Kidney capillary endothelial cell (primary cell): ENCODE measurements at places on chromosomes 11 and 22.
A peak's percentile ranks its signal among the peaks of the same experiment; 100 is the strongest.

- no peak for DNase-seq
Measured at GRCh38 chr11:87144252-87144651, 106.5 kb downstream of the TMEM135 start.

DNA sequence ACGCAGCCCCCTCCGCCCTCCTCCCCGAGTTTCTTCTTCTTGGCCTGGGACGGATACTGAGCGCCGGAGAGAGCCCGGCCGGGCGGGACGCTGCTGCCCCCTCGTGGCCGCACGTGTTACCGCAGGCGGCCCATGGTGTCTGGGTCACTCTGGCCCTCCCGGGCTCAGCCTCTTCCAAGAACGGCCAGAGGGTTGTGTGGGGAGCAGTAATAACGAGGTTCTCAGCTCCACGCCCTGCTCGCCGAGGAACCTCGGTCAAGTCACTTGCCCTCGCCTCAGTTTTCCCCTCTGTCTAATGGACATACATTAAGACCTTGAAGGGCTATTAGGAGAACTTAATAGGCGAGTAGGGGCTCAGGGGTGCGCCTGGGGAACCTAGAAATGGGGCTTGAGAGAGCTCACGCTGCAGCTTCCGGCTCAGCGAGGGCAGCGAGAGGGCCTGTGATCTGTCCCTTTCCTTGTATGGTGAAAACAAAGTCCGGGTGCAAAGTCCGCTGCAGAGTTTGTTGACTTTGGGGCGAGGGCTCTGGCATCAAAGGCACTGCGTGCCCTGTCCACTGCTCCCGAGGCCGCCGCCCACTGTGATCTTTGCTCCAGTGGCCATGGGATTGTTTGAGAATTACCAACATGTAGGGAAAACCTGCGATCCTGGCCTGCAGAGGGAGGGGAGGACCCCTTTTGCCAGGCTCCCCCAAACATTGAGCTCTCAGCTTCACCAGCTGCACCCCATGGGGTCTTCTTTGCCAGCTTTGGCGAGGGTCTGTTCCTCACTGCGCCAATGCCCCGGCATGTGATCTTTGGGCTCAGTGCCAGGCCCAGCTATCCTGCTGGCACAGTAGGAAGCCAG, 14.4 kb upstream of the LRP5 start:
- DNase-seq: peak; percentile 71

DNA sequence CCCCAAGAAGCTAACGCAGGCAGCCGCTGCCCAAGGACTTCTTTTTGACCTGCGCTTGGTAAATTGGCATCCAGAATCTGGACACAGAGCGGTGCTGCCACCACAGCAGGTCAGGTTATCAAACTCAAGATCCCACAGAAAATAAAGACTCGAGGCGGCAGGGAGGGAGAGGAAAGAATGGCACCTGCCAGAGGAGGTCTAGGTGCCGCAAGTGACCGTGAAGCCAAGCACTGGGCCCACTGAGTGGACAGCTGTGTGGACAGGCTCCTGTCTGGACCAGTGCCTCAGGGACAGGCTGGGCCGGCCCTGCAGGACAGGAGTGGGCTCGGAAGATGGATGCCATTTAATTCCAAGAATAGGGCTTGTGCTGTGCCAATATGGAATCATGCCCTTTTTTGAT, 27.4 kb downstream of the BID start:
- no peak for DNase-seq

DNA sequence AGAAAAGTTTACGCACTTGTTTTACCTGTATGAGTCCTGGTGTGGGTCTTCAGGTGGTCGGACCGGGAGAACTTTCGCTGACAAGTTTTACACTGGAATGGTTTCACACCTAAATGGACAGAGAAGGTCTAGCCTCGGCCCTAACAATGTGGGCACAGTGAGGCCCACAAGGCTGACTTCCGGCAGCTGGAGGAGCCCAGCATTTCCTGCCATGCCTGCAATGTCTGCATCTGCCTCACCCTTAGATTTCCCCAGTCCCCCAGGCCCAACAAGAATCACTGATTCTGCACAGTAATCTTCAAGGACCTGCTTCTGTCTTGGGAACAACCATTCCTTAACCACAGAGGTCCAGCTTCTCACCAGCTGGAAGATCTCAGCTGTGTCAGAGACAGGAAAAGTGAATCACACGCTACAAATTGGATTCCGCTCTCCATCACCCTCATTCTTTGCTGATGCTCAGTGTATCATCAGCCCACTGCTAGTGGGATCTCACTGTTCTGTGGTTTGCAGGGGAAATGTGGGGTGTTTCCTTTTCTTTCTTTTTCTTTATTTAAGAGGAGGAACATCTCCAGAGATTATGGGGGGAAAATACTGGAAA, 43.3 kb downstream of the WT1 start:
- peak; percentile 12 for DNase-seq

DNA sequence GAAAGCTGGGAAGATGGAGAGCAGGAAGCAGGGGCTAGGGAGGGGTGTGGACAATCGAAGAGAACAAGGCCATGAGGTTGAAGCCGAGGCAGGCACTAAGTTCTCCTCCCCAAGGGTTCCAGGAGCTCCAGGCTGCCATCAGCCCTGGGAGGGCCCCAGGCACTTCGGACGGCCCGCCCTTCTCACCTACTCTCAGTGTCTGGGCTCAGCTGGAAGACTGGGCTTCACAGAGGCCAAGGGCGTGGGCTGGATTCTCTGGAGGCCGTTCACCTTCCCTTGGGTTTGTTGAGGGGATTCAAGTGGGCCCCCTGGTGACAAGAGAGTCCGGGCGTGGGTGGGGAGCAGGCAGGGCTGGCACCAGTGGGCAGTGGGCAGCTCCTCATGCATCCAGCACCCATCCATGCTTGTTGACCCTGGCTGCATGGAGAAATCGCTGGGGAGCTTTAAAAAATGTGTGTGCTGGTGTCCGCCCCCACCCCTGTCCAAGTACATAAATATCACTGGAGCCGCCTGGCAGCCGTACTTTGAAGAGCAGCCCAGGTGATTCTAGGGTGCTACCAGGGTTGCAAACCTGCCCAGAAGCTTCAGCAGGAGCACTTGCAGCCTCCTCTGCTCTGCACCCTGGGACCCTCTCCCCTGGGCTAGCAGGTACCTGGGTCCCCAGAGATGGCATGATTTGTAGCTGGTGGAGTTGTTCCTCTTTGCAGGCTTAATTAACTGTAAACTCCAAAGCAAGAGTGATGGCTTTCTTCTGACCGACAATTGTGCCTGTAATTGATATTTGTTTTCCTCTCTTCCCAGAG, 74.3 kb downstream of the RTL6 start:
- DNase-seq: no peak

DNA sequence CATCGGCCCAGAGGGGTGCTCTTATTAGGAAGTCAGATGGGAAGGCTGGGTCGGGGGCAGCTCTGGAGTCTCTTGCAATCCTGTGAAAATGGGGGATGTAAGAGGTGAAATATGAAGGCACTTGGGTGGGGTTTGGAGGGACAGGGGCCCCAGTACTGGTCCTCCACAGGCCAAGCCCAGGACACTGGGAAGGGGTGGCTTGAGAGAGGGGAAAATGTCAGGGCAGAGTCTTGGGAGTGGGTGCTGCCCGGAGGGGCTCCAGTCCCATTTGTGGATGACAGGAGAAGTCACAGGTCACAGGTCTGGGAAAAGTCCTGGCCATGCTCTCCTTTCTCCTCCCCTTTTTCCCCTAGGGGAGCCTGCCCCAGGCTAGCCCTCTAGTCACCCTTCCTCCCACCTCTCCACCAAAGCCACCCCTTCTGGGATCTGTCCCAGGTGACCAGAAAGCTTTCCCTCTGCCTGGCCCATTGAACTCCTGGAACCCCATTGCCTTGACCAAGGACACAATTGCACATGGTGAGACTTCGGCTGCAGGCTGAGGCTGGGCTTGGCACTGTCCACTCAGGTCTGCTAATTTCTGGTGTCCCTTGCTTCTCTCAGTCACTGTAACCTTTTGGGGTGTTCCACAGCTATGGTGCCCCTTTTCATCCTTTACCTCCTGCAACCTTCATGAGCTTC, 1465.0 kb downstream of the TBC1D22A start:
- no peak for DNase-seq

DNA sequence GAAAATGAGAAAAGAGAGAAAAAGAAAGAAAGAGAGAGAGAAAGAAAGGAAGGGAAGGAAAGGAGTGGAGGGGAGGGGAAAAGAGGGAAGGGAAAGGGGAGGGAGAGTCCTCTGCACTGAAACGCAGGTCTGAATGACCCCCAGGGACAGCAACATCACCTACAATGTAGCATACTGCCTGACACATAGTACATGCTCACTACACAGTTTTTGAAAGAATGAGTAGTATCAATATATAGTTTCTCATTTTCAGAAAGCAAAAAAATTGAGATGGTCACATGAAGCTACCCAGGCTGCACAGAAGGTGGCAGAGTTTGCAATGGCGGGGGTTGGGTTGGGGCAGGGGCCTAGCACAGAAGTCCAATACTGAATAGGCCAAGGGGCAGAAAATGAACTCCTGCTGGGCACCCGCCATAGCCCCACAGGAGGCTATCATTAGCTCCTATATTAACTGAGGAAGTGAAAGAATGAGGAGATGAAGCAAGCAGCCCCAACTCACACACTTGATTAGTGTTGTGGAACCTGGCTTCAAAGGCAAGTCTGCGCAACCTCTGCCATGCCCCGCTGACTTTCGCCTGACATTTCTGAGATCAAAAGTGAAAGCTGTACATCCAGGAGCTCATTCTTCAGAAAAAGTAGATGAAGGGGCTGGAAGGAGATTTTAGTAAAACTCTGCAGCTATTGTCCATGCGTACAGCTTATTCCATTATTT, 241.2 kb upstream of the SYN3 start:
- no peak for DNase-seq

DNA sequence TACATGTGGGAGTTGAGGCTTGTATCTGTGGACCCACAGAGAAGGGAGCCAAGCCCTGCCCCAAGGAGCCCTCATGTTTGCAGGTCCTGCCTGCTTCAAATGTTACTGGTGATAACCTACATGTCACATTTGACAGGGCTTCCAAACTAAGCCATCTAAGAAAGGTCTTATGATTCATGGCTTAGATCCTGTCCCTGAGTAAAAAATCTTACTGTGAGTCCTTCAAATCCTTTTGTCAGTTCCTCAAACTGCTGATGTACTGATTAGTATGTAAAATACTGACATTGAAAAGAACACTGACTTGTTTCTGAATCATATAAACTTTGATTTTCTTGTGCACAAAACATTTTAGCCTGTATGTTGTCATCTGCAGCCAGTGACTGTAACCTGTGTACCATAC, 1.0 kb upstream of the PANX1 start:
- no peak for DNase-seq

- no peak for DNase-seq
Measured at GRCh38 chr11:68838572-68838964, 3.1 kb downstream of the CPT1A start.

- no peak for DNase-seq
Measured at GRCh38 chr11:22938691-22939090, 78.4 kb upstream of the CCDC179 start.

- no peak for DNase-seq
Measured at GRCh38 chr11:1920128-1920908, 815 bp downstream of the TNNT3 start.

DNA sequence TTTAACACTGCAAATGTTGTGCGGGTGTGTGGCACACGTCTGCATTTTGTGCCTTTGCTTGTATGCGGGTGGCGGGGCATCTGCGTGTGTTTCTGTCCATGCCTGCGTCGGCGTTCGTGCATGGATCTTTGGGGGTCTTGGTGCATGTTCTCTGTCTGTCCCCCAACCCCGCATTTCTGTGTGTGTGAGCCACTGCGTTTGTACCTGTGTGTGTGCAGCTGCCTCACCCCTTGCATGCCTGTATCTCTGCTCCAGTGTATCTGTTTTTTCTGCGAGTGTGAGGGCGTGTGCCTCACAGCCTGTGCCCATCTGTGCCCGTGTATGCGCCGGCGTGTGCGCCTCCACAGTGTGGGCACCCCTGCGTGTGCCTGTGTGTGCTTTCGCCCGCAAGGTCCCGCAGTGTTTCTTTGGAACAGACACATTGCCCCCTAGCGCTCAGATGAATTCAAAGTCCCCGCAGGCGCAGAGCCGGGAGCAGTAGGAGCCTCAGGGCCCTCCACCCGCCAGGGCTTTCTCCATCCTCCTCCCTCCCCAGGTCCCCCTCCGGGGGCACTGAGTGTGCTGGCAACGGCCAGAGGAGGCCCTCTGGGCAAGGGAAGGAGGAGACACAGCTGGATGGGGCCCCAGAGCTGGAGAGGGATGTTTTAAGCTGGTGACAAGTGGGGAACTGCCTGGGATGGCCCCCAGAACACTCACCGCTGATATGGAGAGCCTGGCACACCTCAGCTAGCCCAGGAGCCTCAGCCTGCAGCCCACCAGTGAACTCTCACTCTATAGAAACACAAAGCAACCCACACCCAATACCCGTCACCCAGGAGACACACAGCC, 3.1 kb upstream of the MN1 start:
- peak; percentile 62 for DNase-seq

DNA sequence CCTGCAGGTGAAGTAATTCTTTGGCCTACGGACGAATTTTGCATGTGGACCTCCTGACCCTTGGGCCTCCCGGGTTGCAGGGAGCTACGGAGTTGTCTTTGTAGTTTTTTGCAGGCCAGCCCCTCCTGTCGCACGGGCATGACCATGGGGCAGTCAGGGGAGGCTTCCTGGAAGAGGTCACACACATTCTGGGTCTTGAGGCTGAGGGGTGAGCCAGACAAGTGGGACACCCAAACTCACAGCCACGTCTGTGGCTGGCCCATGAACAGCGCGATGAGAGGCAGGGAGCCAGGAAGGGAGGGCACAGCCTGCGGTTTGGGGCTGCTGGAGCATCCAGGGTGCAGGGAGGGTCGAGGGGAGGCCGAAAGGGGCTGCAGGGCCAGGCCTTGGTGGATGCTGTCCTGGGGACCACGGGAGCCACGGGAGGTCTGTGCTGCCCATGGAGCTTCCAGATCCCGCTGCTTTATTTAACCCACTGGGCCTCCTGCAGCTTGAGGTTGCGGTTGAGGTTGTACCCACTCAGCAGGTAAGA, 78.9 kb downstream of the FBLN1 start:
- no peak for DNase-seq

- peak; percentile 7 for DNase-seq
Measured at GRCh38 chr11:64924910-64925284, 408 bp downstream of the PPP2R5B start.

DNA sequence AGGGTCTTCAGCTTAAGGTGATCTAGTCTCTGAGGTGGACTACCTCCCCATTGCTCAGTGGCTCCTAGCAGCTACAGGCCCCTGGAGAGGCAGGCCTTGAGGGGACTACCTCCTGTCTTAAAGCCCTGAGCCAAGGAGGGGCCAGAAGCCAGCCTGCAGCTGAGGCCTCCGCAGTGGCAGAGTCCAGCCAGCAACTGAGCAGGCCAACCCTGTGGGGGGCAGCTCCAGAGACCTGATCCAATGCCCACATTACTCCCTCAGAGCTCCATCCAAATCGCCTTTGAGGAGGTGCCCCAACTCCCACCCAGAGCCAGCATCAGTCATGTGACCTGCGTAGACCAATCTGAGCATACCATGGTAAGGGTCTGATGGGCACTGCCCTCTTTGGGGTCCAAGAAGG, 2.7 kb downstream of the C2CD2L start:
- DNase-seq: no peak

DNA sequence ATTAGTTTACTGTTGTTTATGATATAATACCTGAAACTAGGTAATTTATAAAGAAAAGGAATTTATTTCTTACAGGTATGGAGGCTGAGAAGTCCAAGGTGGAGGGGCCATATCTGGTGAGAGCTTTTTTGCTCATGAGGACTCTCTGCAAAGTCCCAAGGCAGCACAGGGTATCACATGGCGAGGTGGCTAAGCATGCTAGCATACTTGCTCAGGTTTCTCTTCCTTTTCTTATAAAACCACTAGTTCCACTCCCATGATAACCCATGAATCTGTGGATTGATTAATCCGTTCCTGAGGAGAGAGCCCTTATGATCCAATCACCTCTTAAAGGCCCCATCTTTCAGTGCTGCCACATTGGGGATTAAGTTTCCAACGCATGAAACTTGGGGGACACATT, 82.7 kb downstream of the PHF21A start:
- no peak for DNase-seq
